Left kidney (tissue), 8 donors: ENCODE measurements at places on chromosomes 6 and 20.

DNA sequence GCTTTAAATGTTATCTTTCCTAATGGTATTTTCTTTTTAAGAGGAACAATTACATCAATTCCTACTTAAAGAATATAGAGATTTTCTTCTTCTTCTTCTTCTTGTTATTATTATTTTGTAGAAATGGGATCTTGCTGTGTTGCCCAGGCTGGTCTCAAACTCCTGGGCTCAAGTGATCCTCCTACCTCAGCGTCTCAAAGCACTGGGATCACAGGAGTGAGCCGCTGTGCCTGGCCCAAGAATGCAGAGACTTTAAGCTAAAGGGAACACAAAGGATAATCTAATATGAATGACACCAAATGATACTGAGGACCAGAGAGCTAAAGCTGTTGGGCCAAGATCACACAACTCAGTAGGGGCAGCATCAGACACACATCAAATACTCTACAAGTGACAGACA is 87.4 kb upstream of the FOXQ1 start:
- DNase-seq, result no peak

DNA sequence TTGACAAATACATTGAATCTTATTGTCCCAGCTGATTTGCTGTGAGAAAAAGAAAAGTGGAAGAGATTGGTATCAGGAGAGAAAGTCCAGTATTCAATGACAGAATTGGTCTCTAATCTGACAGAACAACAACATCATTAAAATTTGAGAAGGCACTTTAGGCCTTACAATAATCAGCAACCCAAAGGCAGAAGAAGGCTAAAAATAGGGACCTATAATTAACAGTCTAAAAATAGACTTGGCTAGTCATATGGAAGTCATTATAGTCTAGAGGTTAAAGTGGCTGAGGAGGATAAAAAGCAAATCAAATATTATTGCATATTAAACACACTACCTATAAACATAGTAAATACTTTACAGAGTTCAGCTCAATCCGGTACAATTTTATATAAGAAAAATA is 393.6 kb upstream of the JAG1 start:
- no peak for DNase-seq

- DNase-seq, result no peak
Observed at GRCh38 chr20:17225851-17226409, 910 bp upstream of the PCSK2 start.

DNA sequence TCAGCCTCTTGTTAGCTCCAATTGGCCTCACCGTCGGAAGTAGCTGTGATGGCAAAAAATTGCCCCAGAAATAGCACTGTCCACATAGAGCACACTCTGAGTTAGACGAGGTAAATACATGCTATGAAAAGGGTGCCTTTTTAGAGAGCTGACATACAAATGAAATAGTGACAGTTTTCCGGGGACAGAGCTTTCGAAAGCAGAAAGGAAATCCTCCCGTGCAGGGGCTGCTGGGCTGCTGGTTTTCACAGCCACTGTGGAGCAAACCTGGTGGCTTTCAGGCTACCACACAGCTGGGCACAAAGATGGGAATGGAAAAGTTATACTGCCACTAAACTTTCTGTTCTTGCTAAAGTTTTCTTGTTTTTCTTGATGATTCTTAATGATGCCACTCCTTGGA is 8.3 kb downstream of the SLPI start:
- no peak for DNase-seq

DNA sequence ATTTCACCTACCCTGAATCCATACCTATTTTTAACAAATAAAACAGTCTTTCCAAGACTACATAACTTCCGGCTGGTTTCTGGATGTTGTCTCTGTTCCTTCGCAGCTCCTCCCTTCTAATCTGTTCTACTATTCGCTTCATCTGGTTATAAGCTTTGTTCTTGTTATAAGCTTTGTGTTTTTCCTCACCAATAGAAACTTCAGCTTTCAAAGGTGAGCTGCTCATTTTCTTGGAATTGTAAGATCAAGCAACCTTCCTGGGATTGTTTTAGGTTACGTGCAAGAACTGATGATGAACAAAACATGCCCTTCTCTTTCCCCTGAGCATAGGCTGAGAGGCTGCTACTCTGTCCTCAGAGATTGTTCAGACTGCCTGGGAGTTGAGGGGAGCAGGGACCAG is 2.1 kb downstream of the GFOD1 start:
- DNase-seq, result no peak

DNA sequence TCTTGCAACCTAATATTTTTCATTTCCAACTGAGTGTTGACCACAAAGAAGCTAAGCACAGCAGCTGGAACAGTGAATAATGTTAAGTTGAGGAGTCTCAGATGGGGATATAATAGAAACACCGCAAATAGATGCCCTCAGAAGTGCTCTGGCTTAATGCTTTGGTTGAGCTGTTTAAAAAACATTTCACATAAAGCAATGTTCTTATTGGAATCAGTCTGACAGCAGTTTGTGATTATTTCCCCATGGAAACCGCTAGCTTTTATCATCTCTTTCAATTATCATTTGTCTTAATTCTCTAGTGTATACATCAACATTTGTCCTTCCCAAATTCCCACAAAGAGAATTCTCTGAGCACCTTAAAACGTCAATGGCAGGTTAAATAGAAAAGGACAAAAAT is 30.8 kb downstream of the METTL24 start:
- DNase-seq, result no peak

DNA sequence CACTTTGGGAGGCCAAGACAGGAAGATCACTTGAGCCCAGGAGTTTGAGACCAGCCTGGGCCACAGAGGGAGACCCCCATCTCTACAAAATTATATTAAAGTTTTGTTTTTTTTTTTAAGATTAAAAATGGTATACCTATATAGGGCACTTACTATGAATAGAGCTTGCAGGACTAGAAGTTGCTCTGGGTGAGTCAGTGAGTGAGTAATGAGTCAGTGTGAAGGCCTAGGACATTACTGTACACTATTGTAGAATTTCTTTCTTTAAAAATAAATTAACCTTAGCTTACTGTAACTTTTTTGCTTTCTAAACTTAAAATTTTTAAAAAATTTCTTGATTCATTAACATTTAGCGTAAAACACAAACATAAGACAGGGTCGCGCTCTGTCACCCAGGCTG is 29.7 kb downstream of the STK35 start:
- DNase-seq, result no peak

DNA sequence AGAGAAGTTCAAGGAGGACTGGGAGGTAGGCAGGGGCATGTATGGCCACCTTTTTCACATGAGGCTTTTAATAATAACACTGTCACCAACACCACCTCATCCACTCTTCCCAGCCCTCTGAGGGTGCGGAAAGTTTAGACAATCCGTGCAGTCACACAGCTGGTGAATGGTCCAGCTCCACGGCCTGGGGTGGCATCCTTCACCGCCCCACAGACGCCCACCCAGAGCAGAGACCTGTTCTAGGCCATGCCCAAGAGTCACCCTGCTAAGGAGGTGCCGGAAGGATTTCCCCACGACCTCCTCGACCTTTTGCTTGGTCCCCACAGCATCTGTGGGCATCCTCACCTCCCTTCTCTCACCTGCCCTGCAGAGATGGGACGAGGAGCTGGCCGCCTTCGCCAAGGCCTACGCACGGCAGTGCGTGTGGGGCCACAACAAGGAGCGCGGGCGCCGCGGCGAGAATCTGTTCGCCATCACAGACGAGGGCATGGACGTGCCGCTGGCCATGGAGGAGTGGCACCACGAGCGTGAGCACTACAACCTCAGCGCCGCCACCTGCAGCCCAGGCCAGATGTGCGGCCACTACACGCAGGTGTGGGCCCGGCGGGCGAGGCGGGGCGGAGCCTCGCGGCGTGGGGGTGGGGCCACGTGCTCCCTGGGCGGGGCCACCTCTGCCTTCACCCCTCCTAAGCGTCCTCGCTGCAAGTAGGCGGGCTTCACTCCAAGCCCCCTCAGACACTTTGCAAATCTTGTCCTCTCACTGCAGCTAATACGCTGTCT is 4.4 kb downstream of the PI16 start:
- DNase-seq, result no peak

DNA sequence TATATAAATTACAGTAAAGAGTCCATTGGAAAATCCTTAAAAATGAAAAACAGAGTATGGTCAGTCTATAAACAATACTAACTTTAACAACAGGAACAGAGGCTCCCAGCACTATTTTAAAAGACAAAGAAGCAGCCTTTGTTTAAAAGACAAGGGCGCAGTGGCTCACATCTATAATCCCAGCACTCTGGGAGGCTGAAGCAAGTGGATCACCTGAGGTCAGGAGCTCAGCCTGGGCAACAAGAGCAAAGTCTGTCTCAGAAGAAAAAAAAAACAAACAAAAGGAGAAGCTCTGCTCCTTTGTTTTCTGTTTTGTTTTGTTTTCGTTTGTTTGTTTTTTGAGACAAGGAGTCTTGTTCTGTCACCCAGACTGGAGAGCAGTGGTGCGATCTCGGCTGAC is 89.4 kb downstream of the DTNBP1 start:
- no peak for DNase-seq

DNA sequence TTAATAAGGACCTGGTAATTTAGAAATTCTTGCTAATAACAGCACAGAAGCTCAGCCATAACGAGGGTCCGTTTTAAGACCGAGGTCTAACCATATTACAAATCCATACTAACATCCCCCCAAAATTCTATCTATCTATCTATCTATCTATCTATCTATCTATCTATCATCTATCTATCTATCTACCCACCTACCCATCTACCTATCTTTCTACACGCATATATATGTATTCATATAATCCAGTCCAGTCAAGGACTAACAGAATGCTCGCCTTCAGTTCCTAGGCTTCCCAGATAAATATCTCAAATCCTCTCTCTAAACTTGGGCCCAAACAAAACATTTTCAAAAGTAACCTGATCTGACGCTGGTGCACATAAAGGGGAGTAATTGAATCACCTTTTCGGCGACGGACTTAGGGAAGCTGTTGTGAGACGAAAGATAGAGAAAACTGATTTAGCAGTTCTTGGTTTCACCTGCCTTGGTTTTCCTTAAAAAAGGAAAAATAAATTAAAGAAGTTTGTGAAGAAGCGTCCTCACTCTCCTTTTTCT is 14.5 kb downstream of the HMGN4 start:
- no peak for DNase-seq

- no peak for DNase-seq
Observed at GRCh38 chr6:170286246-170286933, 4.5 kb downstream of the DLL1 start.

DNA sequence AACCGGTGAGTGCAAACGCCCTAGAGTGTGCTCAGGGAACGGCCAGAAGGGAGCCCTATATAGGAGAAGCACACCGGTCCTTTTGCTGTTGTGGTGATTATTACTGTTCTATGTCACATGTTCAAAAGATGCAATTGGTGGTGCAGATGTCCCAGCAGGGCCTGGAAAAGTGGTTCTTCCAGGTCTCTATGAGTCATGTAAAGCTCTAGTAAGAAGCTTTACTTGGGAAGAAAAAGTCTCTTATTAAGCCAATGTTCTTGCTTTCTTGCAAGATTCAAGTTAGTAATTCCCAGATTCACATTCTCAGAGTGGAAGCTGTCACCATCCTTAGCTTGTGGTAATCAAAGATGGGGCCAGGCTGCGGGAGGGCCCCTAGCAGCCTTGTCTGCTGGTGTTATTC is 23.3 kb downstream of the EDN3 start:
- DNase-seq, result no peak

DNA sequence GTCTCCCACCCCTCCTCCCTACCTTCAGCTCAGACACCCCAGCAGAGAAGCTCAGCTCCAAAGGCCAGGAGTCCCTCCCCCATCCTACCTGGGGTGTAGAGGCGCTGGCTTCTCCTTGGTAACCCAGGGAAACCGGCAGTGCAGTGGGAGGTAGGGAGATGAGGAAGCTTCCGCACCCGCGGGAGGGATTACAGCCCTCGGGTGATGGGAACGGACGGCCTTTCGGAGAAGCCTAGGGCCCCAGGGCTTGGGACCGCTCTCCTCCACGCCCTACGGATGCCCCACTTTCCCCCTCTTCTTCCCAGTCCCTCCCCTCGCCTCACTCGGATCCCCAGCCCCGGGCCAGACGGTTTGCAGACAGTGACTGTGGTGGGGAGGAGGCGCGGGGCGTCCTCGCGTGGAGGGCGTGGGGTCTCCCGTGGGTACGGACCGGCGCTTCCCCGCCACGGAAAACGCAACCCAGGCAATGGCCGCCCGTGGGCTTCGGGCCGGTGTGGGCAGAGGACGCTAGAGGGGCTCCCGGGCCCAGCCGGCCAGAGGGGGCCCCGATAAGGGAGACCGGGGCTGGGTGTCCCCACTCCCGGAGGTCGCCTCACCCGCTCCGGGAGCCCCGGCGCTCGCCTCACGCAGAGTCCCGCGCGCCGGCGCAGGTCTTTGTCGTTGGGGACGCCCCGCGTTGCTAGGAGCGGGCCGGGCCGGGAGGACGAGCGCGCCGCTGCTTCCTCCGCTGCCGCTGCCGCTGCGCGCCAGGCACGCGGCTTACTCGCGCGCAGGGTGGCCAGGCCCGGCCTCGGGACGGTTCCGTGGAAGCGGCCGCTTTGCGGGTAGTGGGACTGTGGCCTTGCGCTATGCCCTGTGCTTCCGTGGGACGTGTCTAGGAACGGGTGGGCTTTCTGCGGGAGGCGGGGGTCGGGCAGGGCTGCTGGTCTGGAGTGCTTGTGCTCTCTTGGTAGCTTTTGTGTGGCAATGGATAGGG is 15.8 kb downstream of the AARS2 start:
- peak; percentile 38 for DNase-seq

- no peak for DNase-seq
Observed at GRCh38 chr20:54122189-54122588, 51.6 kb downstream of the CYP24A1 start.

DNA sequence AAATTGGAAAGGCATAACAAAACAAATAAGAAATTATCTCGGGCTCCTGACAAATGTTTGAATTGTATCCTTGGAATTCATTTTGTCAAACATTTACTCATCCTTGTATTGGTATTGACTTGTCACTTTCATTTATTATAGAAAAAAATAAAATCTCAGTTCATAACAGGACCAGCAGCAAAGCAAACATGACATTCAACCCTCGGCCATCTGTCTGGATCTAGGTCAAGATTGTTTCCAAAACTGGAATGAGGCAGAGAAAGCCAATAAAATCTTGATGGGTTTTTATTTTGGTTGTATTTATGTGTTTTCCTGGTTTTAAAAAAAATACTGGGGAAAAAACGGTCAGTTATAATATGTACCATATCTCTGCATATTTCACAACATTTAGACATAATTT is 42.9 kb upstream of the FABP7 start:
- no peak for DNase-seq

DNA sequence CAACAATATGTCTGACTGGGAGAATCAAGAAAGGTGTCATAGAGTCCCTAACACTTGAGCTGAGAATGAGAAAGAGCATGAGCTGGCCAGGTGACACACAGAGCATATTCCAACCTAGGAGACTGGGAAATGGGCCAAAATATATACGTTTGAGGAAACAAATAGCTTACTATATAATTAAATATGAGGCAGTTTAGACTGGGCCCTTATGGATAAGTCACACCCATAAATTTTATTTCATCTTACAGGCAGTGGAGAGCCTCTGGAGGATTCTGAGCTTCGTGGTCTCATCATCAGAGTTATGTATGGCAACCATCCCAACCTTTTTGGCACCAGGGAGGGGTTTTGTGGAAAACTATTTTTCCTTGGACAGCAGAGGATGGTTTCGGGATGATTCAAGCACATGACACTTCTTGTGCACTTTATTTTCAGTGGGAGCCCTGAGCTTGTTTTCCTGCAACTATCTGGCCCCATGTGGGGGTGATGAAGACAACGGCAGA is 12.9 kb upstream of the NQO2 start:
- no peak for DNase-seq

- no peak for DNase-seq
Observed at GRCh38 chr20:31945785-31946184, 6.1 kb downstream of the PDRG1 start.

GRCh38 chr6:112234601-112235000 is 19.8 kb downstream of the LAMA4 start:
- no peak for DNase-seq
